ENCODE measurements at places on chromosomes 2 and 18.

GRCh38 chr2:30379481-30379880, 67.6 kb upstream of the LCLAT1 start:
- DNase-seq = no peak

DNA sequence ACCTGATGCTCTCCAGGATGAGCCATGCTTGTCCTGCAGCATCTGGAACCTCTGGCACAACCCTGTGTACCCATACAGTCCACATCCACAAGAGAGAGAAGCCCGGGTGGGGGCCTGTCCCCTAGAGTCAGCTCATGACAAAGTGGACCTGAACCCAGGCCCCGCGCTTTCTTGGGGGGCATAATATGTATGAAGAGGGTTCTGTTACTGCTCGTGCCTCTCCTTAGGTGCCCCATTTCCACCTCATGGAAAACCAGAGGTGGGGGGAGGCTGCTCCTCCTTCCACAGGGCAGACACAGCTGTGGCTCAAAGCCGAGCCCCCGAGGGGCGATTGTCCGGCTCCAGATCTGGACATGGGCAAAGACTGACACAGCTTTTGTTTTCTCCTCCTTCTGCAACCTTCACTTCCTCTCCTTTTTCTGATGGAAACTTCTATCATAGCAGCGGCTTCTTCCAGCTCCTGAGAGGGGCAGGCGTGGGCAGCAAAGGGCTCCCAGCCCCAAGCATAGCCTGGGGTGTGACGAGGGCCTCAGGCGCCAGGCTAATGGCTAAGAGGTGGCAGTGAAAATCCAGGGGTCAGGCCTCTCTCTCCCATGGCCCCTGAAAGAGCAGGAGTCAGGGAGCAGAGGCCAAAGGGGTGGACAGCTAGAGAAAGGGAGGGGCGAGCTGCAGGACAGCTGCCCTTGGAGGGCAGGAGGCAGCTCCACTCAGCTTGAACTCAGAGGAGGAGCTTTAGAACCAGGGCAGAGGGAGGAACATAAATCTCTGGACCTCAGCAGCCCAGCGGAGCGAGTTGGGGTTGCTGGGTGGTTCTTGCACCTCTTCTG, 155.5 kb downstream of the ZFP36L2 start:
- DNase-seq = no peak

DNA sequence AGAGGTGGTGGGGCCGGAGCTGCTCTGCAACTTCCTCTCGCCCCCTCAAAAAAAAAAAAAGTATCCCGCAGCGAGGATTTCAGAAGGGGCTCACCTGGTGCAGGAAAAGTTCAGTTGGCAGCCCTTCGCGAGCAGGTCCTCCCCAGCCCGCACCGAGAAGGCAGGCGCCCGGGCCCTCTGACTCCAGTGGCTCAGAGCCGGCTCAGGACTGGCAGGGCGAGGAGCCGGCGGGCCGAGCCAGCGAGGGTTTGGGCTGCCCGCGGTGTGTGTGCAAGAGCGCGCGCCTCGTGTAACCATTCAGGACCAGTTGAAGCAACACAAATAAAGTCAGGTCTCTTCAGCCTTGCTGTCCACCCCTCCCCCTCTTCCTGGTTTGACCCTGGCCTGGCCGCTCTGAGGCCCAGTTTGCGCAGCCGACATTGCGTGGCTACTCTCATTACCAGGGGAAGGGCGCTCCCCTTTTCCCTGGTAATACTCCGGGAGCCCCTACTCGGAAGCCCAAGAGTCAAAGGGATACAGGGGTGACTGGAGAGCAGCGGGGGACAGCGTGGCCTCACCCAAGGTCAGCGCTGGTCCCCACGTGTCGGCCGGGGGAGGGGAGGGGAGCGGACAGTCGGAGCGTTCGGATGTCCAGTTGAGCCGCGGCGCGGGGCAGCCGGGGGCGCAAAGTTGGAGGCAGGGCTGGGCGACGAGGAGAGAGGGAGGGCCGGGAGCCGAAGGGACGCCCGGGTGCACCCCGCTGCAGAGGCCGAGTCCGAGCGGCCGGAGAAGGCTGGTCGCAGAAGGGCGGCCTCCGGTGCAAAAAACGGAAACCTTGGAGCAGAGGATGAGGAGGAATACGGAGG, 12.3 kb downstream of the EN1 start:
- DNase-seq = no peak

GRCh38 chr18:62245177-62245576, 58.1 kb downstream of the RELCH start:
- no peak for DNase-seq

GRCh38 chr2:114025030-114025429, 135.1 kb downstream of the ACTR3 start:
- no peak for DNase-seq

DNA sequence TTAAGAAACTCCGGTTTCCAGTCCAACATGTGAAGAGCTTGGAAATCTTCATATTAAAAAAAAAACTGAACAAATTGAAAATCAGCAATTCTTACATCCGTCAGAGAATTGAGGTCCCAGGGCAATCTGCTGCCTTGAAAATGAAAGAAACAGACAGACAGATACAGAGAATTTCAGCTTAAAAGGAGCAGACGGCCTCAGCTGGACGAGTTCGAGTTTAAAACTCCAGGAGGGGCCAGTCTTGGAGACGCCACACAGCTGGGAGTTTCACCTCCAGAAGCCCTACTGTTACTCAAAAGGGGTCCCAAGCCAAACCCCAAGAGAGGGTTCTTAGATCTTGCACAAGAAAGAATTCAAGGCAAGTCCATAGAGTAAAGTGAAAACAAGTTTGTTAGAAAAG, 226.5 kb upstream of the ARL4C start:
- no peak for DNase-seq

DNA sequence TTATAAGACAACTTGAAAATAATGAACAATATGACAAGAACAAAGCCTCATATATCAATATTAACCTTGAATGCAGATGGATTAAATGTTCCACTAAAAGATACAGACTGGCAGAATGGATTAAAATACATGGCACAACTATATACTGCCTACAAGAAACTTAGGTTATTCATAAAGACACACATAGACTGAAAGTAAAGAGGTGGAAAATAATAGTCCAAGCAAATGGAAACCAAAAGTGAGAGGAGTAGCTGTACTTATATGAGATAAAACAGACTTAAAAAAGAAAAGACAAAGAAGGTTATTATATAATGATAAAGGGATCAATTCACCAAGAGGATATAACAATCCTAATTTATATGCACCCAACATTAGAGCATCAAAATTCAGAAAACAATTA, 18.2 kb downstream of the LMAN1 start:
- DNase-seq = no peak

GRCh38 chr18:61203151-61203550, 130.1 kb upstream of the CDH20 start:
- no peak for DNase-seq

GRCh38 chr2:196750291-196750923, 49.1 kb downstream of the GTF3C3 start:
- no peak for DNase-seq

- no peak for DNase-seq
Measured at GRCh38 chr2:216743781-216744180, 48.4 kb upstream of the IGFBP5 start.

- no peak for DNase-seq
Measured at GRCh38 chr2:225697936-225698335, 298.4 kb downstream of the NYAP2 start.

GRCh38 chr18:13178976-13179375, 39.6 kb upstream of the LDLRAD4 start:
- DNase-seq = no peak

- no peak for DNase-seq
Measured at GRCh38 chr18:76265497-76266235, 229.4 kb downstream of the ZNF516 start.

DNA sequence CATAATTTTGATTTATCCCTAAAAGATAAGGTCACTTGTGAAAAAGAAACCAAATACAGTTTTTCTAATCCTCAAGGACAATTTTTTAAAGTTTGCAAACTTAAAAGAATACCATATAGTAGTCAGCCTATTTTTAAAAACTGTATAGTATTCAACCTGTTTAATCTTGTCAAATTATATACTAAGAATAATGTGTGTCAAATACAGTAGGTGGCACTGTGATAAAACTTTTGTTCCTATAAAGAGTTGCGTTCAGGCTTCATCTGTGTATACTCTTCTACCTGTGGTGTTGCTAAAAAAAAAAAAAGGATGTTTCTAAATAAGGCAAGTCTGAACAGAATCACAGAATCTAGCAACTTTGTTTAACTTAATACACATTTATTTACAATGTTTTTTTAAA, 68.6 kb downstream of the CCDC138 start:
- no peak for DNase-seq

GRCh38 chr2:72261076-72261475, 113.4 kb upstream of the CYP26B1 start:
- no peak for DNase-seq

DNA sequence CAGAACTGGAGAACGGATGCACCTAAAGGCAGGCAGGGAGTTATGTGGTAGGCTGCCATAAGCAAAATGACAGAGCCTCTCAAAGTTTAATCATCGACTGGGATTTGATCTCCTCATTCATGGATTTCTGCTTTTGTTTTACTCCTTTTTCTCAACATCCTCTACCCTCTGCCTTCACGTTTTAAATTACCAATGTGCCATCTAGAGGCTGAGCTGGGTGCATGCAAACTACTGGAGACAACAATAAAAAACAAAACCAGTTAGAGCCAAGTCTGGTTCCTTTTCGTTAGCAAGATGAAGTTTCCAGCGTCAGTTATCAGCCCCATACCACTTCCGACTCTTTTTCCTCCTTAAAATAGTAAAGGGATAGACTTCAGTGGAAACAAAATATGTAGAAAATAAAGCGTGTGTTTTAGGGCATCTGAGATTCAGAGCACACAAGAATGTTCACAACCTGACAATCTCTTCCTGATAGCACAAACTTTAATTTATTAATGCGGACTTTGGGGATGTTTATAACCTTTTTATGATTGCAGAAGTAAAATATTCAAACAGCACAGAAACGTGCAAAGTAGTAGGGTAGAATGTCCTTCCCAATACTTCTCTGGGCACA, 117.0 kb downstream of the LAMA1 start:
- DNase-seq = no peak

GRCh38 chr2:41364842-41365241, 683.0 kb upstream of the PKDCC start:
- DNase-seq = no peak

GRCh38 chr2:26495705-26496297, 17.9 kb upstream of the OTOF start:
- no peak for DNase-seq

DNA sequence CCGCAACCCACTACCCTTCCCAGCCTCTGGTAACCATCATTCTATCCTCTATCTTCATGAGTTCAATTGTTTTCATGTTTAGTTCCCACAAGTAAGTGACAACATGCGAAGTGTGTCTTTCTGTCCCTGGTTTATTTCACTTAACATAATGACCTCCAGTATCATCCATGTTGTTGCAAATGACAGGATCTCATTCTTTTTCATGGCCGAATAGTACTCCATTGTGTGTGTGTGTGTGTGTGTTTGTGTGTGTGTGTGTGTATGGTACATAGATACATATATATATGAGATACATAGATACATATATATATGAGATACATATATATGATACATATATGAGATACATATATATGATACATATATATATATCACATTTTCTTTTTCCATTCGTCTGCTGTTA, 196.3 kb upstream of the STK17B start:
- DNase-seq = no peak

- no peak for DNase-seq
Measured at GRCh38 chr2:164705412-164706167, 84.3 kb upstream of the GRB14 start.

DNA sequence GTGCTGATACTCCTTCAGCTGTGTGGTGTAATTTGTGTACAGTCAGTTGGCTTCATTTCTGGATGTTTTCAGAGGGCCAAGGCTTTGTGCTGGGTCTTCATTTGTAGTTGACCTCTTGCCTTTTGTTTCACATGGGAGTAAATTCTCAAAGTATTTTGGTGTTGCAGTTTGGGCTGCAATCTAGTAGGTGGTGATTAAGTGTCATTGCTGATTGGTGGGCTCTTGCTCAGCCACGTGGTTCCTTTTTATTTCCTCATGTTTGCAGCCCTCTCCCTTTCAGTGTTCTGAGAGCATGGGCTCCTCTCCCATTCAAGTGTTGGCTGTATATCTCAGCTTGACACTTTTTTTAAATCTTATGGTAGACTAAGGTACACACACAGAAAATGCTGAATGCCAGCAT, 96.8 kb downstream of the SNTG2 start:
- DNase-seq = no peak

DNA sequence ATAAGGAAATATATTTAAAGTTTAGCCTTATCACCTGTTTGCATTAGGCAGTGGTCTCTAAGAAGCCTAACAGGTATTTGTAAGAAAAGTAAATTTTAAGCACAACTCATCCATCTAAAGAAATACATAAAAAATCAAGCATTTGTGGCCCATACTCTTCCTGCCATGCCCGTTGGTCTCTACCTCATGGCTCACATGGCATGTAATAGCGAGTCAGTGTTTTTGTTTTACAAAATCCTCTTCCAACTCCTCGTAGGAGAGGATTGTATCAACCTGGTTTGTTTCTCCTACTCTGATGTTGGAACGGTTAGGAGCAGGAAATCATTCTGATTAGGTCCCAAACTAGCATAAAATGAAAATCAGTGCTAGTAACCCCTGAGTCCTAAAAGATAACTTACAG, 91.8 kb downstream of the FMNL2 start:
- no peak for DNase-seq

GRCh38 chr2:192487636-192488035, 292.9 kb upstream of the TMEFF2 start:
- no peak for DNase-seq

GRCh38 chr2:240178564-240178963, 38.1 kb upstream of the OTOS start:
- no peak for DNase-seq

GRCh38 chr2:240305369-240305962, 130.0 kb upstream of the GPC1 start:
- no peak for DNase-seq

DNA sequence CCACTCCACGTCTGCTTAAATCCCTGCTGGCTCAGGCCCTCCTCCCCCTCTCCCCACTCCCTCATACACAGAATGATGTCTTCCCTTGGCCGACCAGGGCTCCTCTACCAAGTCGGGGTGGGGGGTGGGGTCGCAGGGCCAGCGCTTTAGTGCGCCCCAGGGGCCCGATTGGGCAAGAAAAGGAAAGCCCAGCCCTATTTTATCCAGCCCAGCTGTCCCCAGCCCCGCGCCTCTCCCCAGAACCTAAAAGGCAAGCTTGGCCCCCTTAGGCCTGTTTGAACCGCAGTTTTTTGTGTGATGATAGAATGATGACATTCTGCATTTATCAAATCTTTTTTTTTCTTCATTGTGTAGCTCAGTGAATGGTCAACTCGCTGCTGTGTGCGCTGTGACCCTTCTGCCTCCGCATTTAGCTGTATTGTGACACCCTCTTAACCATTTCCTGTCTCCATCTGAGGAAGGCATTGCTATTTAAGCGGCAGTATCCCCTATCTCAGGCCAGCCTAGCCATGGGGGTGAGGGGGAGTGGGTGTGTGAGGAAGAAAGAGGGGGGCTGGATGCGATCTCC, 231.4 kb downstream of the HAUS1 start:
- no peak for DNase-seq
